Thoracic aorta (tissue), 2 donors: ENCODE measurements at places on chromosomes 3 and 15. TPM values are rescaled to one million over a fixed set of nuclear protein-coding genes. Genes with fewer than 3 reads are reported as not detected.

Gene IL17RB
- total RNA-seq = not detected

Gene TRH
- total RNA-seq = not detected

Gene AMIGO3
- 3.0 TPM for total RNA-seq

Gene NRROS
- total RNA-seq = 17.9 TPM

Gene FANCD2OS
- not detected for total RNA-seq

DNA sequence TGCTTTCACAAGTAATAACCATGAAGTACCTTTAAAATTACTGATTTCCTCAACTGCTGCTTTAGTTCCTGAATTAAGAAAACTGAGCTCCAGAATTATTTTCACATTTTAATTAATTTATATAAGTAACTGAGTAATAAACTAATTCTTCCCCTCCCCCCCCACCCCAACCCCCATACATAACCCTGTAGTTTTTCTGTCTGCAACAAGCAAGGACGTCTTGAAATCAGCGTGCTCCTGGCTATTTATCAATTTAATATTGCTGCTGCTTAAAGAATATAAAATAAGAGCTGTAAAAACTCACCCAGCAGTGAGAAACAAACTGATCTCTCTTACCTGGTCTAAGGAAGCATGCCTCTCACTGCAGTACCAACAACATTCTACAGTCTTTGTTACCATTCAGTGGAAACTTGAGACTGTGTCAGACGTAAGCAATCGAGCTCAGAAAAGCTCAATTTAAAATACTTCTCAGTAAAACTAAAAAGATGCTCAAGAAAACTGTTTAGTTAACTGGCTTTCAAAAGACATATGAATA is 121.0 kb downstream of the TFDP2 start:
- DNase-seq = no peak

DNA sequence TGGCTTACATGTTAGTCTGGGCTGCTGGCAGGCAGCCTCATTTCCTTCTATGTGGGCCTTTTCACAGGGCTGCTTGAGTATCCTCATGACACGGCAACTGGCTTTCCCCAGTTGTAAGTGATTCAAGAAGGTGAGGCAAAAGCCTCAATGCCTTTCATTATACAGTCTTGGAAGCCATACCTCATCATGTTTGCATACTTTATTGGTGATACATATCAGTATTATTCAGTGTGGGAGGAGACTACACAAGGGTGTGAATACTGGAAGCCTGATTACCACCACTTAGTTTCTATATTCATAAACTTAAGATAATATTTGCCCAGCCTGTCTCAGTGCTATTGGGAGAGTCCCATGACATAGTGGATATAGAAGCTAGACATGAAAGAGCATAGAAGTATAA is 346.8 kb downstream of the SOX2 start:
- no peak for DNase-seq

GRCh38 chr3:10708216-10708893 is 107.7 kb upstream of the SLC6A11 start:
- DNase-seq = no peak

DNA sequence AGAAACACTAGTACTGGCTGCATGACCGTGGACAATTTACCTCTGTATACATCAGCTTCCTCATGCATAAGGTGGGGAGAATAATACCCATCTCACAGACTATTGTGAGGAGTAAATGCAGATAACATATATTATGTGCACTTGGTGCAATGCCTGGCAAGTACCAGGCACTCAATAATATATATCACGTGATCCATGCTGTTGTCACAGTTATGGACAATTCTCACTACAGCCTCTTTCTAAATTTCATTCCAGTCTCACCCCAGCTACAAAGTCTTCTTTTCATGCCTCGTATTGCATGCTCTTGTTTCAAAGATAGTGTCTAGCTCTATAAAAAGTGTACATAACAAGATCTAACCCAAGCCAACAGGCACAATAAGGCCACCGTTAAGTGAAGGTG is 494.3 kb upstream of the ADAMTS9 start:
- DNase-seq = no peak

DNA sequence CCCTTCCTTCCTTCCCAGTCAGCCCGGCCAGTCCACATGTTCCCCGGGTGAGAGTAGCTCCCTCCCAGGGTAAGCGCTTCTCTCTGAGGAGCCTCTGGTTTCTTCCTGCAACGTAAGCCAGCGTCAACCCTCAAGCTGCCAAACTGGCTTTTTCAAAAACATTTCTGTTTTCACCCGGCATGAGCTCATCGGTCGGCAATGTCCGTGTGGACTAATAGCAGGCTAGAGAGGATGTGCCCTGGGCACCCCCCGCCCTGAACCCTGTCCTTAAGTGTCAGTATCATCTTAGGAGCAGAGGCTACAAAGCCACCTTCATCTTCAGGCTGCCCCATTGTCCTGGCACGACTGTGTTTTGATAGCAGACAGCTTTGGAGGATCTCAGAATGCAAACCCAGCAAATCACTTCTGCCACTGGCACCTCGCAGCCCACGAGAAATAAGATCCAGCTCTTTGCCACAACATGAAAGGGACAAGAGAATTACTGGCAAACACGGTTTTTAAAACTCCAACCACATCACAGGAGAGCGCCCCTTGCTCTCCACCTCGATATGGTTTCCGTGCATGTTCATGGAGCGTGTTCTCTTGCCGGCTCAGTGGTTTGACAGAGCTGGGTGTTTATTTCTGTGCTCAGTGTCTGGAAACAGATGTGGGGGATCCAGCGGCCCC is 9.9 kb downstream of the ALDH1A3 start:
- DNase-seq = no peak

GRCh38 chr3:112048911-112049310 is 14.4 kb downstream of the TMPRSS7 start:
- no peak for DNase-seq

GRCh38 chr15:94674296-94674695 is 442.9 kb downstream of the MCTP2 start:
- DNase-seq = no peak

GRCh38 chr15:89123181-89123525 is 34.9 kb downstream of the ABHD2 start:
- no peak for DNase-seq
